GM23248 (cell line): ENCODE measurements at places on chromosomes 2 and 18. TPM values are rescaled to one million over a fixed set of nuclear protein-coding genes. Genes with fewer than 3 reads are reported as not detected.

Gene FOXD4L1
- total RNA-seq: not detected in 2 replicates

Gene SLC66A2
- total RNA-seq: 67.0 and 85.5 TPM in 2 replicates

Gene HMSD
- not detected in 2 replicates for total RNA-seq

Gene ABHD1
- total RNA-seq: not detected in 2 replicates

Gene M1AP
- total RNA-seq: 0.25 and 1.5 TPM in 2 replicates

Gene GNLY
- total RNA-seq: not detected in 2 replicates

Gene UGT1A8
- not detected in 2 replicates for total RNA-seq

DNA sequence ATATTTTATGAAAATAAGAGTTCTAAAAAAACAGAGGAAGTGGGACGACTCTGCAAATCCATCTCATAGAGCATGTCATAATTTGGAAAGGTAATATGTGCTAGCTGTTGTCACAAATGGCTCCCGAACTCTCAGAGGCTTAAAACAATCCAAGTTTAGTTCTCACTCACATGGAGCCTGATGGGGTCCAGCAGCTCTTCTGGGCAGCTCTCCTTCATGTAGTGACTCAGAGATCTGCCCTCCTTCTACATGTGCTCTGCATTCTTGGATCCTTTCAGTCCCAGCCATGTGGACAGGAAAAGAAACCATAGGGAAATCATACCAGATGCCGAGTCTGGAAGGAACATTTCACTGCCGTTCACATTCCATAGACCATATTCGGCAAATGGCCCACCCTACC, 180.1 kb upstream of the APCDD1 start:
- DNase-seq: peak; percentile 87

DNA sequence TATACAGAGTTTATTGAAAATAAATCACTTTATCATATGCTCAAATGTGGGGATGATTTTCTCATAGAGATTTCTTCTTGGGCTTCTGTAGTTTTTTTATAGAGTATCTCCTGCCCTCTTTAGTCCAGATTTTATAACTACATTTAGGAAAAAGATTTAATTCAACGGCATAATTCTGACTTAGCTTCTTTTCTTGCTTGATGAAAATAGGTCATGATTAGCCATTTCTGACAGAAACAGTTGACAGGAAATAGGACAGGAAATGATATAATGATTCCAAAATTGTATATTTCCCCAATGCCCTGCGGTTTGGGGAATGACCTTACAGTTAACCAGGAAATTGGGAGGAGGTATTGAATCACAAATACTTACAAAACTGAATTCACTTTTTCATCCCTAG, 1531.9 kb upstream of the ACVR2A start:
- DNase-seq: peak; percentile 58

- DNase-seq: peak; percentile 9
Measured at GRCh38 chr18:32081881-32082280, 9.8 kb upstream of the RNF138 start.

DNA sequence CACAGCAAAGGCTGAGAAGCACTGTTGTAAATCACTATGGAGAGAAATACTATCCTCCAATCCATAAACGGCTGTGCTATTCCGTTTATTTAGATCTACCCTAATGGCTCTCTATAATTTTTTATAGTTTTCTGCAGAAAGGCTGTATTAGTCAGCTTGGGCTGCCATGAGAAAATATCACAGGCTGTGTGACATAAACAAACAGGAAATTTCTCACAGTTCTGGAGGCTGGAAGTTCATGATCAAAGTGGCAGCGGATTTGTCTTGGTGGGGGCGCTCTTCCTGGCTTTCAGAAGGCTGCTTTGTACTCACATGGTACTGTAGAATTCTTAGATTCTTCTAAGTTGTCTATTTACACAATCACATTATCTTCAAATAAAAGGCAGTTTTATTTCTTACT, 44.1 kb downstream of the C1D start:
- no peak for DNase-seq

- no peak for DNase-seq
Measured at GRCh38 chr2:108986916-108987510, 2.0 kb downstream of the EDAR start.

GRCh38 chr2:48479915-48480314, 50.0 kb upstream of the STON1 start:
- no peak for DNase-seq

DNA sequence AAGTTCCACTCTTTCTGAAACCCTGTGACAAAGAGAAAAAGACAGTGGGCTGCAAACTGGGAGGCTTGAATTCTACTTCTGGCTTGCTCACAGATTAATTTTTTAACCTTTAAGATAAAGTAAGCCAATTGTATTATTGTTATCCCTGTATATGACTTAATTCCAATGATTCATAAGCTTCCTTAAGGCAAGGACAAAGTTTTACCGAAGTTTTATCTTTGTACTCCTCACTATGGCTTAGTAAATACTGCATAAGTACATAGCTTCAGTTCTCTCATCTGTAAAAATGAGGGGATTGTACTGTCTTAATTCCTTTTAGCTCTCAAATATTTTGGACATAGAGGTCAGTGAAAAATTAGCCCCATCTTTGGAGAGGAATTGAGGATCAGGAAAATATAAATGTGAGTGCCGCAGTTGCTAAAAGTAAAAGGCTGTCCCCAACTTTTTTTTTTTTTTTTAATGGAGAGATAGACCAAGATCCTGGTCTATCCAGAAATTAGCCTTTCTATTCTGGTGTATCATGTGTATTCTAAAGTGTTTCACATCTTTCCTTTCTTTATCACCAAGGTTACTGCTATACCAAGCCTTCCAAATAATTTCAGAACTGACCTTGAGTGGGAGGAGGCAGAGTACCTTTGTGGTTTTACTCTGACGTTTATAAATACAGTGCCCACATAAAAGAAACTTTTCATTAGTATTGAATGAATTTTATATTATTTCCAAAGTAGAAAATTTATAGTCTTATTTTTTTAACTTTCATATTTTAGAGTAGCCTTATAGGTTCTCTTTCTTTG, 13.3 kb downstream of the RELCH start:
- DNase-seq: no peak

DNA sequence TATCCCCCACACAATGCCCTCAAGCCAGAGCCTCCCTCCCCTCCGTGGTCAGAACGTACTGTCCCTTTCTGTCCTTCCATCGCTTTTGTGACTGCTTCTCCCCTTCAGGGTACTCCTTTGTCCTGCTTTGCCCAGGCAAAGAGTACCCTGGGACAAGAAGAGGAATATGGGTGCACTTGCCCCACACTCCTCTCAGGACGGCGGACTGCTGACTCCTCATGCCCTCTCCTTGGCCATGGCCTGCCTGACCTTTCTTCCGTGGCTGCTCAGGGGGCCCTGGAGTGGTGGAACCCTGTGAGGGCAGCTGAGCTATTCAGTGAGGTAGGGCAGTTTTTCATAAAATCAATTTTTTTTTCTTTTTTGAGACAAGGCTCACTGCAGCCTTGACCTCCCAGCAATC, 18.7 kb downstream of the C2orf74 start:
- no peak for DNase-seq

GRCh38 chr2:176192351-176192750, 3.9 kb downstream of the HOXD1 start:
- DNase-seq: no peak

DNA sequence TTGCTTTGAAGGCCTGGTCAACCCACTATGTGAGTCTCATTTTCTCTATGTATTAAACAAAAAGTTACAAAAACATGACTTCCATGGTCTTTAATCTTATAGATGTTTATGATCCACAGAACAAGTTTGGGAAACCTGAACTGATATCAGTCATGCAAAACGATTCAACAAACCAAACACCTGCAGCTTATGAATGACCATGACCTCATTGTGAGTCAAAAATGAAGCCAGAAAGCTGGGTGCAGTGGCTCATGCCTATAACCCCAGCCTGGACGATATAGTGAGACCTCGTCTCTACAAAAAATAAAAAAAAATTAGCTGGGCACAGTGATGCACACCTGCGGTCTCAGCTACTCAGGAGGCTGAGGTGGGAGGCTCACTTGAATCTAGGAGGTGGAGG, 270.4 kb upstream of the CCDC68 start:
- DNase-seq: no peak

- no peak for DNase-seq
Measured at GRCh38 chr2:107556038-107556627, 270.6 kb upstream of the RGPD4 start.

GRCh38 chr18:50113726-50114125, 81.2 kb downstream of the MYO5B start:
- DNase-seq: no peak

GRCh38 chr18:65907281-65907680, 156.5 kb downstream of the CDH7 start:
- DNase-seq: no peak

- DNase-seq: peak; percentile 61
Measured at GRCh38 chr18:3246635-3247239, 864 bp upstream of the MYL12A start.

DNA sequence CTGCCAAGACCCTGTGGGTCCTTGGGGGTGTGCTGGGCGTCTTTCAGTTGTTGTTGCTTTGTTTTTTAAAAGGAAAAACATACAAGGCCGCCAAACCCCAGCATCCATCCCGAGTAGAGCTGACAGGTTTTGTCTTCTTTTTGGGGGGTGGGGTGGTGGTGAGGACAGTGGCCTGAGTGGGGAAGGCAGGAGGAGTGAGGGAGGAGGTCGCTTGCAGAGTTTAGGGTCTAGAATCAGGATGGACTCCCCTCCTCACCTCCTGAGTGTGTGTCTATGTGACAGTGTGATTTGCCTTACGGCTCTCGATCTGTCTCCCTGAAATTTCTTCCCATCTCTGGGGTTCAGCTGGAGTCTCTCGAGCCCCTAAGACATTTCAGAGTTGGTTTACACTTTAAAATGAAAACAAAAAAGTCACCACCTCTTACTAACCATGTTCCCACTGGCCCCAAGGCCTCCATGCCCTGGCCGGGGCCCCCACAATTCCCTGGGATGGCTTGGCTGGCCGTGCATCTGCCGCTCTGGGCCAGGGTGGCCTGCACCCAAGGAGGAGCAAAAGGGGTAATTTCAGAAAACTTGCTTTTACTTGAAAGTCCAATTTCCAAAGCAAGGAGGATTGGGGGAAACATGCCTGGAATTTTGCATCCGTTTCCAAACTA, 5.0 kb downstream of the SIX3 start:
- no peak for DNase-seq

GRCh38 chr2:70789304-70790135, 923 bp downstream of the FIGLA start:
- peak; percentile 68 for DNase-seq
